IMR-90 (cell line): ENCODE measurements at places on chromosomes 7 and 10.

- peaks cover 5% of the 10 kb centered on the region; the same call in 1 of the 2 replicates for H3K36me3 ChIP-seq
- peaks cover 8% of the 10 kb centered on the region for H3K4me1 ChIP-seq
- H3K4me3 ChIP-seq: no peak overlapping the region
- DNase-seq: no peak
These were observed 36.4 kb downstream of the NRP1 start for GRCh38 chr10:33298110-33298509.

- H3K4me1 ChIP-seq: peaks cover 8% of the 10 kb centered on the region; the same call in 1 of the 2 replicates
- peak overlapping the region; percentile 26; the same call in 1 of the 2 replicates for H3K27ac ChIP-seq
- H3K36me3 ChIP-seq: no peaks in the 10 kb centered on the region
These were observed 142.1 kb downstream of the HGF start for GRCh38 chr7:81627536-81628287.

DNA sequence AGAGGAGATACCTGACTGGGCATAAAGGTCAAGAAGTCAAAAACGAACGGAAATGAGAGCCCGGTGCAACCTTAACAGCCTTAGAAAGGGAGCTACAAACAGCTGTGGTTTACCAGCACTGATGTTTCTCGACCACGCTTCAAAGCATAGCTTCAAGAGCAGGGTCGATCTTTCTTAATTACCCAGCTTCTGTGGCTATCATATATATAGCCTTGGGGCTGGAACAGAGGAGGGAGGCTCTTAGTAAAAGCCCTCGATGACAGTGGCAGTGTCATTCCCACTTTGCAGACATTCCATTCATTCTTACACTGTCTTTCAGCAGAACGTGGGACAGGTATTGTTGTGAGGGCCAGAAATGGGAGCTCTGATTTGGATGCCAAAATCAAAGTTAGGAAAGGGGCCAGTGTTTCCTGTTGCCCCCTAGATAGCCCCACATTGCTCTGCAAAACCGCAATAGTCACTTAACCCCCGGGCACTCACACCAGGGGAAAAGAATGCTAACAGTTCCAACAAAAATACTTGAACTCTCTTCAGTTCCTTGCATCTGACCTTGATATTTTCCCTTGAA, 141.5 kb downstream of the MTPAP start:
- H3K27ac ChIP-seq: no peak overlapping the region
- DNase-seq: peak; percentile 19
- H3K4me1 ChIP-seq: 0 out of 2 replicates have a peak, but pooled peaks cover 2% of the 10 kb centered on the region
- H3K27me3 ChIP-seq: no peaks in the 10 kb centered on the region
- H3K36me3 ChIP-seq: no peaks in the 10 kb centered on the region
- no peak overlapping the region for H3K4me3 ChIP-seq

DNA sequence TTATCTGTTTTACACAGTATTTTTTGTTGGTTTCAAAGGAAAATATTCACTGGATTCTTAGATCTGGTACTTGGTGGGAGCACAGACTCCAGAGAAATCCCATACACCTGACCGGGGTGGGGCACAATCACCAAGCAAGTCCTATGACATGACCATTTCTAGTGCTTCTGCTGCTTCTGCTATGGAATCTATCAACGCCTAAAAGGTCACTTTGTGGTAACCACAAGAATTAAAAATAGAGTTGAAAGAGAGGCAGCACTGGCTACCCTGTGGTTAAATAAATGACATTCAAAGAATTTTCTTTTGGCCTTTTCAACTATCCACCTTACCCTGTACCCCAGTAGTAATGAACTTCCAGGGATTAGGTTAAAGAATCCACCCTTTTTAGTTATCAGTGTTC, 329.9 kb upstream of the VWC2 start:
- no peaks in the 10 kb centered on the region for H3K36me3 ChIP-seq
- DNase-seq: no peak
- no peaks in the 10 kb centered on the region for H3K4me1 ChIP-seq
- H3K4me3 ChIP-seq: no peak overlapping the region
- H3K27ac ChIP-seq: no peak overlapping the region

- no peak for DNase-seq
- H3K4me3 ChIP-seq: no peak overlapping the region
- H3K27ac ChIP-seq: no peak overlapping the region
These were observed 14.4 kb upstream of the MYL7 start for GRCh38 chr7:44155191-44156185.

GRCh38 chr10:91339729-91340128, 70.4 kb upstream of the HECTD2 start:
- peaks cover 1% of the 10 kb centered on the region; the same call in 1 of the 2 replicates for H3K27me3 ChIP-seq

GRCh38 chr7:14688208-14688607, 214.3 kb downstream of the DGKB start:
- H3K27ac ChIP-seq: no peak overlapping the region
- H3K4me1 ChIP-seq: no peaks in the 10 kb centered on the region
- no peak for DNase-seq
- H3K36me3 ChIP-seq: no peaks in the 10 kb centered on the region
- H3K4me3 ChIP-seq: no peak overlapping the region
- no peaks in the 10 kb centered on the region for H3K27me3 ChIP-seq

DNA sequence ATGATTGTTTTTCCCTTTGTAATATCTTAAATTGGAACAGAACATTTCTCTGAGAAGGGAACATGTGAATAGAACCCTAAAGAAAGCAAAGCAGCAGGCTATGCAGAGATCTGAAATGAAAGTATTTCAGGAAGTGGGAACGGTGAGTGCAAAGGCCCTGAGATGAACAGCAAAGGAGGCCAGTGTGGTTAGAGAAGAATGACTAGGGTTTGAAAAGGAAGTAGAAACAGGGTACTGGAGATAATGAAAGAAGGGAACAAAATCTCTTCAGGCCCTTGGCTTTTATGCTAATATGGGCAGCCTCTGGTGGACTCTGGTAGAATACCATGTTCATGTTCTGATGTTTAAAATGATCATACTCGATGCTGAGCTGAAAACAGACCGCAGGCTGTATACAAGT, 22.2 kb downstream of the ARHGAP21 start:
- peaks cover 13% of the 10 kb centered on the region for H3K4me1 ChIP-seq
- no peaks in the 10 kb centered on the region for H3K36me3 ChIP-seq
- no peak for DNase-seq
- H3K27me3 ChIP-seq: no peaks in the 10 kb centered on the region
- H3K4me3 ChIP-seq: no peak overlapping the region
- no peak overlapping the region for H3K27ac ChIP-seq

DNA sequence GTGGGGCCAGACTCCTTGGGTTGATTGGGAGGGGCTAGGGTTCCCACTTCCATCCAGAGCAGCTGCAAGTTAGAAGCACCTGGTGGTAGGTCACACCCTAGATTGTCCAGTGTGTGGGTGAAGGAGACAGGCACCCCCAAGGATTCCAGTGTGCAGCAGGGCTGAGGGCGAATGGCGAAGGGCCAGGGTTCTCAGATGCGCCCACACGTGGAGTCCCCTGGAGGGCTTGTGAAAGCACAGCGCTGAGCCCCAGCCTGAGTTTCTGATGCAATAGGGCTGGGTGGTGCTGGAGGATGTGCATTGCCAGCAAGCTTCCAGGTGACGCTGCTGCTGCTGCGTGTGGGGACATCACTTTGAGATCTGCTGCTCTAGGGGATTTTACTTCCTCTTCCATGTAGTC, 25.4 kb downstream of the TBATA start:
- H3K4me3 ChIP-seq: no peak overlapping the region
- no peaks in the 10 kb centered on the region for H3K36me3 ChIP-seq
- no peaks in the 10 kb centered on the region for H3K4me1 ChIP-seq
- no peak overlapping the region for H3K27ac ChIP-seq

- no peak overlapping the region for H3K4me3 ChIP-seq
- H3K27me3 ChIP-seq: no peaks in the 10 kb centered on the region
- peaks cover 8% of the 10 kb centered on the region for H3K36me3 ChIP-seq
- H3K27ac ChIP-seq: peak overlapping the region; percentile 29; the same call in 1 of the 2 replicates
These were observed 42.3 kb downstream of the MINPP1 start for GRCh38 chr10:87546971-87547413.

GRCh38 chr10:43817368-43817767, 168.7 kb upstream of the ZNF32 start:
- no peaks in the 10 kb centered on the region for H3K36me3 ChIP-seq
- peak; percentile 89 for DNase-seq
- no peak overlapping the region for H3K4me3 ChIP-seq
- peak overlapping the region; percentile 87 for H3K27ac ChIP-seq
- H3K4me1 ChIP-seq: peaks cover 9% of the 10 kb centered on the region
- no peaks in the 10 kb centered on the region for H3K27me3 ChIP-seq

DNA sequence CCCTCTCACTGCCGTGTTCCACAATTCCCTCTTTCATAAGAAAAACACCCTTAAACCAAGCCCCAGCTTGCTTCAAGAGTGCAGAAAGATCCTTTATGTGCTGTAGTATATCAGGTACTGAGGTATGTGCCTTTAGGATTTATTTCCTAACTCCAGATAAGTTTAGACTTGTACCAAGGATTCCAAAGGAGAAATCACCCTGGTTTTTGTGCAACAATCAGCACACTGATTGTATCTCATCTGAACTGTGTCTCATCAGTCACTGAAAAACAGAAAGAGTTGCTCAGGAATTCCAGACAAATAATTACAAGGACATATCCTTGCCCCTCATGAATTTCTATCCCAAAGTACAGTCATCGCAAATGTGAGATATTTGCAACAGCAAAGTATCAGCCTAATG, 77.2 kb upstream of the PTPRZ1 start:
- no peaks in the 10 kb centered on the region for H3K36me3 ChIP-seq
- no peak overlapping the region for H3K4me3 ChIP-seq
- H3K27ac ChIP-seq: no peak overlapping the region
- no peaks in the 10 kb centered on the region for H3K4me1 ChIP-seq

DNA sequence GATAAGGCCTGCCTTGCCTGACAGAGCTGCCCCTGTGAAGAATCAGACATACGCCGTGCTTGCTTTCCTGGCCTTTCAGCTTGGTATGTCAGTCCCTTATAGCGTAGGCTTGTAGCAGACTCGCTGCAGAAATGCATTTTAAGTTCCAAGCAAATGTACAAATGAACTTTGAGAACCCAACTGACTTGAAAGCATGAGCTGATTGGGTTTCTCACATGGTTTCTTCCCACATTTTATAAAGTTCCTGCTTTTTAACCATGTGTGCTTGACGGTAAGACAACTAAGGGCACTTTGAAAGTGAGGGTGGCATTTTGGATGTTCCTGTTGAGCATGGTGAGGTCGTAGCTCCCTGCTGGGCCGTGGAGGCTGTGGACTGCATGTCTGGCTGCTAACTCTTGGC, 62.6 kb downstream of the CCNY start:
- H3K4me3 ChIP-seq: no peak overlapping the region
- DNase-seq: no peak
- H3K27ac ChIP-seq: peak overlapping the region; percentile 63; the same call in 1 of the 2 replicates
- no peaks in the 10 kb centered on the region for H3K36me3 ChIP-seq

GRCh38 chr10:80196270-80196949, 8.9 kb downstream of the ANXA11 start:
- no peak overlapping the region for H3K27ac ChIP-seq
- peak; percentile 61 for DNase-seq
- H3K4me3 ChIP-seq: no peak overlapping the region
- no peaks in the 10 kb centered on the region for H3K27me3 ChIP-seq
- peaks cover 14% of the 10 kb centered on the region; the same call in 1 of the 2 replicates for H3K36me3 ChIP-seq

GRCh38 chr7:151579644-151580043, 59.9 kb upstream of the RHEB start:
- H3K4me1 ChIP-seq: no peaks in the 10 kb centered on the region
- no peak overlapping the region for H3K4me3 ChIP-seq
- DNase-seq: peak; percentile 20
- no peaks in the 10 kb centered on the region for H3K27me3 ChIP-seq
- H3K36me3 ChIP-seq: peaks cover 3% of the 10 kb centered on the region; the same call in 1 of the 2 replicates
- H3K27ac ChIP-seq: no peak overlapping the region

DNA sequence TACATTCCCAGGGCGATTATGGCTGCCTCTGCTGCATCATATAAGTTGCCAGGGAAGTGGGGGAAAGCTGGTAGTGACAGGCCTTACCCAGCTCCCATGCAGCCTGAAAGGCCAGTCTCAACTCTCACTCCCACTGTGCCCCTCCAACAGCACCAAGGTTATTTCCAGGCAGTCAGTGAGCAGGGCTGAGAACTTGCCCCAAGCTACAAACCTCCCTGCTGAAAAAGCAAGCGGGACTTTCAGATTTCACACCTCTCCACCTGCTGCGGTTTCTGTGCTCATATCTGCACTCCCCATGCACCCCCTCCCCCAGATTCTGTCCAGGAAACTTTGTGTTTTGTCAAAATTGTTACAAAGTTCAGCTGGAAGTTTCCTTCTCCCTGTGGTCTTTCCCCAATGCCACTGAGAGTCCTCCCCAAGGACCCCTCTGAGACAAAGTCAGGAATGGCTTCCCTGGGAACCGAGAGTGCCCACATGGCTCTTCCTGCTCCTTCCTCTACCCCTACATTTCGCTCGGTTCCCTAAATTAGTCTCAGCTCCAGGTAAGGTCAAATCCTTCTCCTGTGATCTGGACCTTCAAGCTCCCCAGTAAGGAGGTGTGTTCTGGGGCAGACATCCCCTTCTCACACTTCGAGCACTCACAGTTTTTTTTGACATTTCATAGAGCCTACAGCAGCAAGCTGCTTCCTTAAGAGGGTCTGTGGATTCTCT, 25.3 kb upstream of the WNT2 start:
- no peak overlapping the region for H3K27ac ChIP-seq
- peaks cover 2% of the 10 kb centered on the region for H3K27me3 ChIP-seq
- no peak for DNase-seq
- no peaks in the 10 kb centered on the region for H3K4me1 ChIP-seq

DNA sequence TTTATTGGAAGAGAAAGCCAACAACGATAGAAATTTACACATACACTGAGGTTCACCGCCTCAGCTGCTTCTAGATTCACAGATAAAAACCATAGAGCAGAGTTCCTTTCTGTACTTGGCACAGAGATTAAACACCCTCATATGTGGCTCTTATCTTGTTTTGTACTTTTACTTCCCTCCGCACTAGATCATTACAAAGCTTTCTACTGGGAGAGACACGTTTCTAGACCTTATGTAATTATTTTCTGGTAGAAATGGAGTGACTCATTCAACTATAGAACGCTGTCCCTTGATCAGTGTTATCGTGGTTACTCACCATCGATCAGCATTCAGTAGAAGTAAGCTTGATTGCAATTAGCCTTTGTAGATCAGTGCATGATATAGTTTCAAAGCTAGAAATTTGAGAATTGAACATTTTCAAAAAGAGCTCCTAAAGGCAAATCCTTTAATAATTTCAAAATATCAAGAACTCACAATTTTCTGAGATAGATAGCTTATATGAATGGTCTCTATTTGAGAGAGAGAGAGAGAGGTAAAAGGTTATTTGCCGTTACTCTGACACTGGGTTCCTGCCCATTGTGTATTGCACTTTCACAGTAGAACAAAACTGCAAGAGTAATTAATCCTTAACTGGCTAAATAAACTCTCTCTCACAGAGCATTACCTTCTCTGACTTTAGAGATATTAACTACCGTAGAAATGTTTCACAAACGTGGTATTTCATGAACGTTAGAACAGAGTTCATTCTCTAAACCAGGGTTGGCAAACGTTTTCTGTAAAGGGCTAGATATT, 26.1 kb upstream of the DNAJC1 start:
- DNase-seq: no peak
- no peak overlapping the region for H3K27ac ChIP-seq
- no peaks in the 10 kb centered on the region for H3K4me1 ChIP-seq
- no peak overlapping the region for H3K4me3 ChIP-seq
- H3K27me3 ChIP-seq: peaks cover 2% of the 10 kb centered on the region; the same call in 1 of the 2 replicates

DNA sequence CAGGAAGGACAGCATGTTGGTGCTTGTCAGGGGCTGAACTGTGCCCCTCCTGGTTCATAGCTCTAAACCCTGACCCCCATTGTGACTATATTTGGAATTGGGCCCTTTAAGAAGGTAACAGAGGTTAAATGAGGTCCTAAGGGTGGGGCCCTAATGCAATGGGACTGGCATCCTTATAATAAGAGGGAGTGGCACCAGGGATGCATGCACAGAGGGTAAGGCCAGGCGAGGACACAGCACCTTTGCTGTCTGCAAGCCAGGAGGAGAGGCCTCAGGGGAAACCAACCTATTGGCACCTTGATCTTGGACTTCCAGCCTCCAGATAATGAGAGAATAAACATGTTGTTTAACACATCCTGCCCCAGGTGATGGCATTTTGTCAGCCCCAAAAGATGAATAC, 61.3 kb upstream of the EBF3 start:
- no peak overlapping the region for H3K27ac ChIP-seq
- no peaks in the 10 kb centered on the region for H3K27me3 ChIP-seq
- H3K4me3 ChIP-seq: no peak overlapping the region
- no peak for DNase-seq
- peaks cover 4% of the 10 kb centered on the region; the same call in 1 of the 2 replicates for H3K4me1 ChIP-seq
- H3K36me3 ChIP-seq: no peaks in the 10 kb centered on the region
